ENCODE measurements at places on chromosomes 1 and 21.

DNA sequence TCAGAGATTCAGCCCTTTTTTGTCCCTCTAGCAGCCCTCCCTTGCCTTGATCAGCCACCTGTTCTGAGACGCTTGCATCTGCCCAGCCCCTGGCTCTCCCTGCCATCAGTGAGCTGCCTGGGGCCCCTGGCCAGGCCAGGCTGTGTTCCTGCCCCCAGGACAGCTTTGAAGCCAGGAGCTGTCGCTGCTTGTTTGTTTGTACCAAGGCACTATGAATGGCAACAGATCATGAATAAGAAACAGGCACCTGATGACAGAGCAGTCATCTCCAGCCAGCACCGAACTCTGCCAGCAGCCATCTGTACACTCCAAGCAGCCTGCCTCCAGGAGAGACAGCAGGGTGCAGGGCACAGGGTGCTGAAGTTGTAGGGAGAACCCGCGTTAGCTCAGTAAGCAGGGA, 8.1 kb upstream of the VWA5B1 start:
- no peak for DNase-seq

- DNase-seq = no peak
Observed at GRCh38 chr1:45412899-45413298, 72.7 kb upstream of the MUTYH start.

- no peak for DNase-seq
Observed at GRCh38 chr1:204499511-204500468, 5.2 kb upstream of the PIK3C2B start.

DNA sequence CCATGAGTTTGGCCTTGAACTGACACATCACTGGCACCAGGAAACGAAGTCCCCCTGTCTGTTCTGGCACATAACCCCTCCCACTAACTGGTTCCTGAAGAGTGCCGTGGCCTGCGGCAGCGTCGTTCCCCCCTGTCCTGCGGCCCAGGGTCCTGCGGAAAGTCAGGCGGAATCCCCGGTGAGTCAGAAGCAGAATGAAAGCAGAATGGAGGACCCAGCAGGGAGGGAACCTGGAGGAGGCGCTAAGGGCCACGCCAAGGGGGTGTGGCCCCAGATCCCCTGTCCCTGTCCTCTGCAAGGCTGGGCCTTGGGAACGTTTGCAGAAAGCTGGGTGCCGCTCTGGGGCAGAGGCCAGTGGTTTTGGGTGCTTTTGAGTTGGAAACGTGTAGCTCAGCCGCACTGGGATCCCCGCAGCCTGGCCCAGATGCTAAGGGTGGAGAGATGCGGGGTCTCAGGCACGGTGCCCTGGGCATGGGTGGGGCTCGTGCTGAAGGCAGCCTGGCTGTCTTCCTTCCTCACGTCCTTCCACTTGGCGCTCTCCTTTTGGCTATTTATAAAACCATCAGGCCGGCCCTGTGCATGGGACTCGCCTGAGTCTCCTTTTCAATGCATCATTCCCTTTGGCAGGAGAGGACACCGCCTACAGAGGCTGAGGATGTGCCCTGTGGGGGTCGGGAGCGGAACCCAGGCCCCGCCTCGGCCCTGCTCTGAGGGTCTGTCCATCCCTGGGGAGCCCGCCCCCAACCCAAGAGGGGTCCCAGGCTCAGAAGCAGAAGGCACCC, 36.2 kb downstream of the TP73 start:
- no peak for DNase-seq

DNA sequence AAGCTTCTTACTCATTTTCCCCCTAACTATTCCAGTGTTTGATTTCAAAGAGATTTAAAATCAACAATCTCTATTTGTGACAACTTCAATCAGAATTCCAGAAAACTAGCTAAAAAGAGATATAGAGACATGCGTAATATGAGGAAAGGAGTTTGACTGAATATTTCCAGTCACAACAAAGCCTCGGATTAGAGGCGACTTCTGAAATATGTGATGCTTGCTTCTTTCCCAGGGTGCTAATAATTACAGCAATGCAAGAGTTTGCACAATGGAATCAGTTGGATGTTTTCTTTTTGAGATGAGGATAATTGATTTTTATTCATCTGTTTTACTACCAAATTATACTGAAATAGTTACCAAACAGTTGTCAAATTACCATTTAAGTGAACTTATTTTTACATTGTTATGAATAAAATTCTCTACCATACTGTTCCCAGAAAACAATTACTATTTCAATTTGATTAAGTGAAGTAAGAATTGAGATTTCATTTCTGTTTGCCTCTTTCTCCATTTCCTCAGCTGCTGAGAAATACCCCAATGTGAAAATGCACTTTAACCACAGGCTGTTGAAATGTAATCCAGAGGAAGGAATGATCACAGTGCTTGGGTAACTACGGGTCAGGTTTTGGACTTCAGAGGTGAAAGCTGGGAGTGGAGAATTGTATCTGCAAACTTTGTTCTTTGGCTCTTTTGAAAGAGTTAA, 28.1 kb downstream of the KMO start:
- no peak for DNase-seq

DNA sequence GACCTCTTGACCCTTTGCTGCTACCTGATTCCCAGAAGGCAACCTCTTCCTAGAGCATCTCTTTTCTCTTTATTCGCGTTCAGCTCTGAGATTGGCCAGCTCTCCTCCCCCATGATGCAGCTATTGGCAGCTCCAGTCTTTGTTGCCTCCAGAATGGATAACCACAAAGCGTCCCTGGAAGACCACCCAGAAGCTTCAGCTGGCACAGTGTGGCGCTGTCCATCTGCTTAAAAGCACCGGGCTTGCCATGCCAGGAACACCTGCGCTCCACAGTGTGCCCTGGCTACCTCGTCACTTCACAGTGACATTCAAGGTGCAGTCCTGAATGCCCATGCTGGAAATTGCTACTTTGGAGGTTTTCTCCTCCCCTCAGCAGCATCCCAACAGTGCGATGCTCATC, 353.9 kb downstream of the LMO4 start:
- DNase-seq = no peak

GRCh38 chr1:97999320-97999719, 78.5 kb upstream of the DPYD start:
- DNase-seq = no peak

DNA sequence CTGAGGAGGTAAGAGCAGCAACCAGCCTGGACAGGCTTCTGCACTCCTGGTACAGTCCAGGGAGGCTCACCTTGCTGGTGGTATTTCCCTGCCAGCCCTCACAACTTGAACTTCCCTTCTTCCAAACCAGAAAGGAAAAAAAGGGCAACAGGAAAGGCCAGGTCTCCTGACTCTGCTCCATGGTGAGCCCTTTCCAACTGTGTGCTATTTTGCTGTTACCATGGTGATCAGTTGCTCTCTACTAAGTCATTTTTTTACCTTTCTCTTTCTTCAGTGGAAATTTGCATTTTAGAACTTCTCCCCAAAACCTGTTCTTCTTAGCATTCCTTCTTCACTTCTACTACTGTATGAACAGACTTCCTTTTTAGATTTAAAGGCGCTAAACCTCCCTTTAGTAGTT, 164.3 kb downstream of the GRIK1 start:
- no peak for DNase-seq

DNA sequence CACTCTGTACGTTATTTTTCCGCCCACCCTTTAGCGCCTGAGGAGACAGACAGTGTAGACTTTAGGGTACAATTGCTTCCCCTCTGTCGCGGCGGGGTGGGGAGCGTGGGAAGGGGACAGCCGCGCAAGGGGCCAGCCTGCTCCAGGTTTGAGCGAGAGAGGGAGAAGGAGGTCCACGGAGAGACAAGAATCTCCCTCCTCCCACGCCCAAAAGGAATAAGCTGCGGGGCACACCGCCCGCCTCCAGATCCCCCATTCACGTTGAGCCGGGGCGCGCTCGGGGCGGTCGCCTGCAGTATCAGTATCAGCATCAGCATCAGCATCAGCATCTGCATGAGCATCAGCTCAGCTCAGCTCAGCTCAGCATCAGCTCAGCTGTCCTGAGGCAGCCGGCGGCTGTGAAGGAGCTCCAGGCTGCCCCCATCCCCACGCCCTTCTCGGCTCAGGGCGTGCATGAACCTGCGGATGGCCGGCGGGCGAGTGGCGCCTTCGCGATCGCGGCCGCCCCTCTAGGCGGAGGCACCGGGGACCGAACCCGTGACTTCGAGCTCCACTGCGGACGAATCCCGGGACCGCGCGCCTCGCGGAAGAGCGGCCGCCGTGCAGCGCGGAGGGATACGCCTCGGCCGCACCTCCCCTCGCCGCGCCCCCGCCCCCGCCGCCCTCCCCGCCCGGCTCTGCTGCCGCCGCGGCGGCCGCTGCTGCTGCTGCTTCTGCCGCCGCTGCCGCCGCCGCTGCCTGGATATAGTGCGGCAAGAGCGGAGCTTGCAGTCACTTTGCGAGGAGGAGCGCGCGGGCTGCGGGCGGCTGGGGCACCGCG, at the start of gene NCAM2:
NCAM2 (plus strand) TSS at position 774 of the 820 bp plus-strand sequence.
- DNase-seq = no peak

DNA sequence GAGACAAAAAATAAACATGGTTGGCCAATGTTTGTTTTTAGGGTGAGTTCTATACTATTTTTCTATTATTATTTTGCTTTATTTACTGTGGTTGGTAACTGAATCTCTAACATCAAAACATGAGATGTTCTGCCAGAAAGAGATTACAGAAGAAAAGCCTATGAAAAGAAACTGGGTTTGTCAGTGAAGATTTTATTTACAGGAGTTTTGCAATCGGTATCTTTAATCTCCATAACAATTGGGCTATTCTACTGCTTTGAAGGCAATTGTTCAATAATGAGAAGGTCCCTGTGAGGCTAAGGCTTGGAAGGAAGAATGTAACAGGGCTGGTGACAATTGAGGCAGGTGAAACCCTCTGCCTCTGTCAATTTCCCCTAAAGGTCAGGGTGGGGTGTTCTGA, 155.5 kb downstream of the CLIC6 start:
- no peak for DNase-seq

DNA sequence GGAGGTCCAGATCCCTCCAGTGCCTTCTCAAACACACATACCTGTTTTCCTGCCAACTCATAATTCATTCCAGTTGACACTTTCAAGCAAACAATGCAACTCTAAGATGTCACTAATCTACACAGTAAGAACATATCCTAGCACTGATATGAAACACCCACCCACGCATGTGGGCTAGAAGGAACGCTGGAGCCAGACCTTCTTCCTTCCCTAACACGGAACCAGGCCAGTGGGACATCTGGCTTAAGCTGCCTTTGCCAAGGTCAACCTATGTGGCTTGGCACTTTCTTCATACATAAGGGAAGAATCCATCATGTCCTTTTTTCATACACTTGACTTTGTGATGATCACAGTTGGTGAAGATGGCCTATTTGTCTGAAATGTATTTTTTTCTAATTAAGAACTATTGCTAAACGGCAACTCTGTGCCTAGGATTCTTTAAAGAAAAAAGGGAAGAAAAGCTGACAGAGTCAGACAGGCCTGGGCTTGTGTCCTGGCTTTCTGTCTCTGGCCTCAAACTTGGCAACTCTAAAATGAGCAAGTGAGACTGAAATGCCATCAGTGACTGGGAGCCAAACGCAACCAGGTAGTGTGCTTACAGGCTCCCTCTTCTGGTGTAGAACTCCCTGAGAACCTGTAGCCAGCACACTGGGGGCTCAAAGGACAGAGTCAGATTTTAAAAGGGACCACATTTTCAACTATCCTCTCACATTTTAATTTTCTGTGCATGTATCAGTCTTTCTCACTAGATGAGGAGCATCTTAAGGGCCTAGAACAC, 92.6 kb upstream of the BEND5 start:
- DNase-seq = no peak

DNA sequence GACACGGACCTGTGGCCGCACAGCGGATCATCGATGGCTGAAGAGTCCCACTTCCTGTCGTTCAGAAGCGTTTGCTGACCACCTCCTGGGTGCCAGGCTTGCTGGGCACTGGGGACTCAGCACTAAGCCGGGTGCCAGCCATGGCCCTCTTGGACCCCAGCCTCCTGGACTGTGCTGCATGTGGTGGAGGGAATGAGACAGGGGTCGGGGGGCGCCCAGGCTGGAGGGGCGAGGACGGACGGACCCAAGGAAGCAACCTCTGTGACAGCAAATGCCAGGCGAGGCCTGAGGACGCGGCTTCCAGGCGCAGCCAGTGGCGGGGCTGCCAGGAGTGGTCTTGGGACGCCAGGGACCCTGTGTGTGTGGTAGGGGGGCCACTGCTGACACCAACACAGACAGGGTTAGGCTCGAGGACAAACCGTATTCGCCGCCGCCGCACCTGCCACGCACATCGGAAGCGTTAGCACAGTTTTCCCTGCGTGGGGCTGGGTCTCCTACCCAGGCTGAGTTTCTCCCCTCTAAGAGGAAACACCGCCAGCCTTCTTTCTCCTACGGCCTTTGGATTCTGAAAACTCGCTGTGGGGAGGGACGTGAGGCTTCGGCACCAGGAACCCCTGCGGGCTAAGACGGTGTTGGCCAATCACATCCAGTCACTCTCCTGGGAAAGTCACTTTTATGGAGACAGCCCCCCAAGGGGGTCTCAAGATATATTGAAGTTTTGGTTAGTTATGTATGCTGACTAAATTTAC, 3.1 kb upstream of the MXRA8 start:
- no peak for DNase-seq
